Neural progenitor cell (in vitro differentiated cells): ENCODE measurements at places on chromosomes 11 and 22.

GRCh38 chr11:70046089-70046488 is 32.0 kb upstream of the ANO1 start:
- DNase-seq, result no peak

DNA sequence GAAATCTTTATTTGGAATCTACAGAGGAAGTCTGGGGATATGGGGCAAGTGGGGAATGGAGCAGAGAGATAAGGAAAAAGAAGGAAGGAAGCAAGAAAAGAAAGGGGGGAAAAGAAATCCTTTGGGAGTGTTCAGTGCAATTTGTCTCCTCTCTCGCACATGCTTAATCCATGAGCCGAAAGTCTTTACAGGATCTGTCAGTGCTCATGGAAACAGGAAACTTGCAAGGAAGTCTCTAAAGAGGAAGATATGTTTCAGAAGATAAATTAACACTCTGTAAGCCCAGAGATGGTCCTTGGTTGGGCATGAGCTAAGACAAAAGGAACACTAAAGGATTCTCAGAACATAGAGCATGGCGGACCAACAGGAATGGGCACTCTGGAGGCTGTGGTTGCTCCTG is 47.9 kb upstream of the FLI1 start:
- no peak for DNase-seq

DNA sequence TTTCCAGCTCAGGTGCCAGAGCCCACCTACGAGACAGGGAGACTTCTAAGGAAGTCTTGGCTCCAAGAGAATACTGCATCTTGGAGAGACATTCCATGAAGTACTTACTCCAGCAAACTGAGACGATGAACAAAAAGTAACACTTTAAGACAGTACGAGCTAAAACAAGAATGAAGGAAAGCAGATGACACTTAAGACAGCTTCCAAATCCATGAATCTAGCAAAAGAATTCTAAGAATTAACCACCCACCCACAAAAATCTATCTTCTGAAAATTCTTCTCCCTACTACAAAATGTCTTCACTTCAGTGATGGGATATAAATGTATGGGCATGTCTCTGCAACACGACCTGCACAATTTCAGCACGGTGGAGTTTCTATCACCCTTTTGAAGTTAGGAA is 132.9 kb downstream of the C11orf58 start:
- DNase-seq, result no peak

DNA sequence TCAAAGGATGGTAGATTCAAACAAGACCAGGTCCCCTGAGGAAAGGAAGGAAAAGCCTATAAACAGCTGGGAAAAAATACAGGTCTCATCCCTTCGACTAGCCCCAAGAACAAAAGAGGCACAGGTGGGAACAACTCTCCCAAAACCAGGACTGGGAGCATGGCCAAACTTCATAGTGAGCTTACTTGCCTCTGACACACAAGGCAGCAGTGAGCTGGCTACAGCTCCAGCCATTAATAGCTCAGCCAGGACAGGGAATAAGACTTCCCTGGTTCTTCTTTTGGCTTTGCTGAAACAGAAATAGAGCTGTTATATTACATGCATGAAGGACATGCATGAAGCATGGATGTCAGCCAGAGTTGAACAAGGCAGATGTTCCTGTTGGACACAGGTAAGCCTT is at the start of gene OR10A2:
OR10A2 (plus strand) TSS at position 97 of the 400 bp plus-strand sequence. CDS start 6,698 bp downstream, outside the sequence.
- peak; percentile 6 for DNase-seq

GRCh38 chr11:78476066-78476465 is 58.4 kb upstream of the GAB2 start:
- no peak for DNase-seq

DNA sequence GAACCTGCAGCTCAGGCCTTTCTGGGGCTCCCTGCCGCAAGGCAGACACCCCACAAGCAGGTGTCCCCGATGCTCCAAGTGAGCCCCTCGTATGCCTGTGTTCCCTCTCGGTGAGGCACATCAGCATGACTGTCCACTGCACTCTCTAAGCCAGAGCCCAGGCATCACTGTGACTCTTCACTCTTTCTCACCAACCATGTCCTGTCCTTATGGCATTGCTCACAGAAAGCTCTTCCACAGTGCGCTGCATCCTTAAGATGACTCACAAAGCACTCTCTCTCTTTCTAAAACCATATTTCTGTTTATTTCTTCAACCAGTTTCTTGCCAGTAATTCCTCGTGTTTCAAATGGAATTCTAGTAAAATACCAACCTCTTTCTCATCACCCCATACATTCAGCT is 18.1 kb downstream of the GAB4 start:
- DNase-seq, result no peak

- DNase-seq, result peak; percentile 33
Observed at GRCh38 chr22:17217179-17217578, 2.1 kb downstream of the ADA2 start.

GRCh38 chr11:18566406-18566805 is 22.1 kb downstream of the UEVLD start:
- DNase-seq, result no peak
